ENCODE measurements at places on chromosomes 12 and 14.

DNA sequence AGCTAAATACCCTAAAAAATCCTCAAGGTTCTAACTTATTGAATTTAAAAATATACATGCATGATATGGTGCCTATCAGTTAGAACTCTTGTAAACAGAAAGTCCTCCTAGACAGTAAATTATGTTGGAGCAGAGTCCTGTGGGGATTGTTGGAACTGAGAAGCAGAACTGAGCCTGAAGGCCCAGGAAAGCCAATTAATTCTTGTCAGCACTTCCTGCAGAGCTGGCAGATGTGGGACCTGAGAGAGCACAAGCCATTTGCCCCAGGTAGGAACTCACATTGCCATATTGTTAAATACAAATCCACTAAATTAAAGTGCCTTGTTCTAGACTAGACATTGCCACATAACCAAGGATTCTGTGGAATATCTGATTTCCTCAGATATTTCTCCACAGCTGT lies 117.1 kb downstream of the RTN1 start:
- no peak for DNase-seq

GRCh38 chr12:3202734-3203446 lies 125.7 kb downstream of the TSPAN9 start:
- DNase-seq, result no peak

DNA sequence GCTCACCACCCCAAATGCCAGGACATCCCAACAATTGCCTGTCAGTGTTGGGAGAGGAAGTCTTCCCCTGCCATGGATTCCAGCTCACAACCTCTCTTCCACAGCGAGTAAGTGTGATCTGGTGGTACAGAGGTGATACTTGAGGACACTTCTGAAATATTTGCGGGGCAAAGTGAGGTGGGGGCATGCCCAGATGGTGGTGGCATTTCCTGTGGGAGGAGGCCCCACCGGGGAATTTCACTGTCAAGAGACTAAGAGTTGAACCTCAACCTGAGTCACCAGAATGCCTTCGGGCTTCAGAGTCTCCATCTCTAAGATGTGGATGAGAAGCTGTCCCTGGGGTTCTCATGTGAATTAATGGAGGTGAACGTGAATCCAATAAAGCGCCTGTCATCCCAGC lies 122.3 kb upstream of the RFLNA start:
- no peak for DNase-seq

GRCh38 chr14:70638416-70638815 lies 3.3 kb upstream of the TTC9 start:
- DNase-seq, result no peak

- DNase-seq, result no peak
Measured at GRCh38 chr12:55673638-55674037, 34.1 kb downstream of the ITGA7 start.

DNA sequence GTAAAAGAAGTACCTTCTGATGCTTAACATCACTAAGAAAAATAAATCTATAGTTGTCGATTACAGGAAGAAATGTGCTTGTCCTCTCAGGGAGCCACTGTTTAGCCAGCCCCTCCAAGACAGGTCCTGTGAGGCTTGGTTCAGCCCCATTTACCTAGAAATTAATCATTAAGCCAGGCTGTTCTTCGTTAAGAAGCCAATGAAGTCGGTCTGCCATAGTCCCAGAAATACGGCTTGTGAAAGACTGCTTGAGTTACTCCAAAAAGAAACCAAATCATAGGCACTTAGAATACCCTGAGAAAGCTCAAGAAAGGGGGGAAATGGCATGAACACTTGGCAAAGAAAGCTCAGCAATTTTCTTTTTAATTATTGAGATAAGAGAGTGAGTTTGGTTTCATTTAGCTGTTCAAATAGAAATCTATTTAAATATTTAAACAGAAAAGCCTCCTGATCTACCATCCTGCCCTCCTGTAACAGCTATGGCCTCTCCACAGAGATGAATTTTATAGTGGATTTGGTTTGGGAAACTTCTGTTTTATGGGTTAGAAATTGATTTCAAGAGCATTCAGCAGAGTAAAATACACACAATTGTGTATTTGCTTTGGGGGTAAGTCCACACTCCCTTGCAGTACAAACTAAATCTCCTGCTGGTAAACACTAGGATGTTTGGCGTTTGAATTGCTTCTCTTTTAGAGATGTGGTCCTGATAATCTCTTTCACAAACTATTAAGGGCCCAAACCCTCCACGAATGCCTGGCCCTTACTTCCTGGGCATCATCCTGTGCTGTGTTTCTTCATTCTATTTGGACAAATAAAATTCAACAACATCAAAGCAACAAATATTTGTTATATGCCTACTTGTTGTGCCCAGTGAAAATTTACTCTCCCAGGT lies 234.4 kb downstream of the SEC23A start:
- no peak for DNase-seq

DNA sequence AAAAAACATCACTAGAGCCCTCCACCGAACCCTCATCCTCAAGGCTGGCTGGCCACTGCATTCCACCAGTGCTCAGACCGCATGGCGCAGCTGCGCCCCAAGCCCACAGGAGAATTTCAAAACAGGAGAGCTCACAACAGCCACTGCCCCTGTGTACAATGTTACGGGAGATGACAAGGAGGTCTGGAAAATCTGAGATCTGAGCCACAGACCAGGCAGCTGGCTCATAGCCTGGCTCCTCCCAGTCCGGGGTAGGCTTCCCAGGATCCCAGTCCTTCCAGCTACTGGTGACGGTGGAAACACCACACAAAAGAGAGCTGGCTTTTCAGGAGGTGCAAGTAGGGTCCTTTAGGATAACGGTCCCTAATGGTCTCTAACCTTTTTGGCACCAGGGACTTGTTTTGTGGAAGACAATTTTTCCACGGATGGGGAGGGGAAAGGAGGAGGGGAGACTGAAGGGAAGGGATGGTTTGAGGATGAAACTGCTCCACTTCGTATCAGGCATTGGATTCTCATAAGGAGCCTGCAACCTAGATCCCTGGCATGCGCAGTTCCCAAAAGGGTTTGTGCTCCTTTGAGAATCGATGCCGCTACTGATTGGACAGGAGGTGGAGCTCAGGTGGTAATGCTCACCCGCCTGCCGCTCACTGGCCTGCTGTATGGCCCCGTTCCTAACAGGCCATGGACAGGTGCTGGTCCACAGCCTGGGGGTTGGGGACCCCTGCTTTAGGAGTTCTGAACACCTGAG lies 23.0 kb upstream of the NRDE2 start:
- DNase-seq, result no peak

DNA sequence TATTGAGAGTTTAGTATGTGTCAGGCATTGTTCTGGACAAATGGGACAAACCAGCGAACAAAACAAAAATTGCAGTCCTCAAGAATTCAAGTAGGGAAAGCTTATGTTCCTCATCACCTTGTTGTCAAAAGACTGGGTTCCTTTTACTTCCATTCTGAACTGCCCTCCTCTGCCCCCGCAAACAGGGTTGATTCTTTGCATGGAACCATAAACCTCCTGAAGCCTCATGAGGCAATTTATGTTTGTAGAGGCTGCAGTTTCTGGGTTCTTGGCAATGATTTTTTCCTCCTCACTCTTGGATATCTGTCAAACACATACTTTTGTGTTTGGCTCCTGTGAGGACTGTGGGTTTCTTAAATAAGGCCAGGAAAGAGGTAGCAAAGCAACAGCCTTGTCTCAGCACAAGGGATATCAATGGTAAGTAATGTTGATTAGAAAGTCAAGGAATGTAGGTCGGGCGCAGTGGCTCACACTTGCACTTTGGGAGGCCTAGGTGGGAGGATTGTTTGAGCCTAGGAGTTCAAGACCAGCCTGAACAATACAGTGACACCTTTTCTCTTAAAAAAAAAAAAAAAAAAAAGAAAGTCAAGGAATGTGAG lies 13.9 kb downstream of the COPZ1 start:
- DNase-seq, result peak; percentile 49

- DNase-seq, result peak; percentile 8
Measured at GRCh38 chr14:65255583-65256461, 153.5 kb upstream of the MAX start.

DNA sequence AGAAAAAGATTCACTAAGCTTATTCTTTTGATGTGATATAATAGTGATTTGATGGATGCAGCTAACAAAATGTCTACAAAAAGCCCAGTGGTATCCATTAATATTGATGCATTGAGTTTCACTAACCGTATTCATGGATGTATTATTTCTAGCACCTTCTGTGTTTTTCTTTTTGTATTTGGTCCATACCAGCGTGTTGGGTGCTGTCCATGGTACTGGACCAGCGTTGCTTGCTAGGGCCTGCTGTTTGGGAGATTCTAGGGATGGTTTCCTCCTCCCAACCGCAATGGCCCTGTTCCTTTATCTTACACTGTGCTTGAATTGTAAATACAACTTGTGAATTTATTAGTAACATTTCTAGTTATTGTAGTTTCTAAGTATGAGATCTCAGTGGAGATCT lies 31.7 kb downstream of the ANO4 start:
- peak; percentile 30 for DNase-seq

GRCh38 chr12:131047789-131048610 lies 94.3 kb downstream of the ADGRD1 start:
- no peak for DNase-seq

DNA sequence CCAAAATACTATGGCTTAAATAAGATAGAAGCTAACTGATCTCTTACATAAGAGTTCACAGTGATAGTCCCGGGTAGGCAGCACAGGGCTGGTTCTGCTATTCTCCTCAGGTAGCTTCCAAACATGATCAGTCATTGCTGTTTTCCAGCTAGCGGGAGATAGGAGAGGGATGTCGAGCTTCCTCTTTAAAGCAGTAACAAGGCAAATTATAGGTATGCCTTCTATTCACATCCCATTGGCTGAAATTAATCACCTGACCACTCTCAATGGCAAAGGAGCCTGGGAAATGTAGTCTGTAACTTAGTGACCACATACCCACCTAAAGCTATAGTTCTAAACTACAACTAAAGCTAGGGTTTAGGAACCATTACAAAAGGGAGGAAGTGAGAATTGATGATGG lies 34.5 kb upstream of the VRK1 start:
- peak; percentile 14 for DNase-seq

GRCh38 chr12:124122722-124123121 lies 149.7 kb downstream of the ZNF664 start:
- no peak for DNase-seq

- DNase-seq, result no peak
Measured at GRCh38 chr12:119423285-119423684, 88.8 kb downstream of the CCDC60 start.

- peak; percentile 56 for DNase-seq
Measured at GRCh38 chr14:78157494-78158437, 12.4 kb upstream of the NRXN3 start.

- no peak for DNase-seq
Measured at GRCh38 chr12:119589634-119590033, 3.9 kb upstream of the TMEM233 start.
